Stimulated activated CD4-positive, alpha-beta T cell treated with anti-CD3 and anti-CD28 coated beads, Interleukin-4, amount 100 ng/mL, for 24 hours (primary cell): ENCODE measurements at places on chromosomes 7 and 10.
A peak's percentile ranks its signal among the peaks of the same experiment; 100 is the strongest.

GRCh38 chr10:6207658-6208057 is 4.9 kb downstream of the PFKFB3 start:
- no peak for DNase-seq

GRCh38 chr10:130859427-130859826 is 452.1 kb downstream of the TCERG1L start:
- no peak for DNase-seq

DNA sequence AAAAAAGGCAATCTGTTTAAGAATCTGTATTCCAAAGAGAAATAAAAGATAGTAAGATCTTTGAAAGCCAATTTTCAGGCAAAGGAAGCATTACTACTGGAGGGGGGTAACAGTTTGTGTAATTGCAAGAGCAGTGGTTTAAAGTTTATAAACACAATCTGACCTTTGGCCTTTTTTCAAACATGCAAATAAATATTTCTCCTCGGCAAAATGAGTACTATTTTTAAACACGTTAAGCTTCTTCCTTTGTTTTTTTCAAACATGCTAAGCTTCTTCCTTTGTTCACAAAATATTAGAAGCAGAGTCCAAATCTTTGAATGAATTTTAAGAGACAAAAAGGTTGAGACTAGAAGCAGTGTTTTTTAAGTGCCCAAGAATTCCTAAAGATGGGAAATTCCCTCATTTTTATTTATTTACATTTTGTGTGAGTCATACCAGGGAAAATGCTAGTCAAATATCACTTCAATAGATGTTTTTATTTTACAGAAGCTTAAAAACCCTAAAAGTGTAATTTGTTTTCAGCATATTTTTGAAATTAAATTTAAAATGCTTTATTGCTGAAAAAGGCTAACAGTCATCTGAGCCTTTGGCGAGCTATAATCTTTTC is 229.3 kb downstream of the GPR37 start:
- no peak for DNase-seq

DNA sequence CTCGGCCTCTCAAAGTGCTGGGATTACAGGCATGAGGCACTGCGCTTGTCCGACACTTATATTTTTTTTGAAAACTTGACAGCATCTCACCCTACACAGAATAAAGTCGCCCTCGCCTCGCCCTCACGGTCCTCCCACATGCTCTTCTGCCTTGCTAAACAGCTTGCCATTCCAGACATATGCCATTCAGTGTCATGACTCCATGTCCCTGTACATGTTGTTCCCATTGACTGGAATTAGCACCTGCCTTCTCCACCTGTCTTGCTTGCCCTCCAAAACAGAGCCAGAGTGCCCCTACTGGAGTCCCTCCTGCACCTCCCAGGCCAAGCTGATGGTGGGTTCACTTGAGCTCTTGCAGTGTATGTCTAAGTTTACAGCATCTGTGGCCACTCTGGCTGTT is 6.2 kb downstream of the NIPSNAP2 start:
- no peak for DNase-seq

GRCh38 chr7:149846021-149846420 is 7.8 kb downstream of the ZNF862 start:
- DNase-seq, result no peak

GRCh38 chr10:58721601-58722281 is 209.1 kb downstream of the BICC1 start:
- no peak for DNase-seq

- DNase-seq, result no peak
These were observed 407.1 kb downstream of the LRMDA start for GRCh38 chr10:75838486-75838885.

GRCh38 chr7:77316219-77316978 is 99.8 kb downstream of the GSAP start:
- DNase-seq, result no peak

- no peak for DNase-seq
These were observed 67.3 kb upstream of the UCN3 start for GRCh38 chr10:5297466-5297865.

DNA sequence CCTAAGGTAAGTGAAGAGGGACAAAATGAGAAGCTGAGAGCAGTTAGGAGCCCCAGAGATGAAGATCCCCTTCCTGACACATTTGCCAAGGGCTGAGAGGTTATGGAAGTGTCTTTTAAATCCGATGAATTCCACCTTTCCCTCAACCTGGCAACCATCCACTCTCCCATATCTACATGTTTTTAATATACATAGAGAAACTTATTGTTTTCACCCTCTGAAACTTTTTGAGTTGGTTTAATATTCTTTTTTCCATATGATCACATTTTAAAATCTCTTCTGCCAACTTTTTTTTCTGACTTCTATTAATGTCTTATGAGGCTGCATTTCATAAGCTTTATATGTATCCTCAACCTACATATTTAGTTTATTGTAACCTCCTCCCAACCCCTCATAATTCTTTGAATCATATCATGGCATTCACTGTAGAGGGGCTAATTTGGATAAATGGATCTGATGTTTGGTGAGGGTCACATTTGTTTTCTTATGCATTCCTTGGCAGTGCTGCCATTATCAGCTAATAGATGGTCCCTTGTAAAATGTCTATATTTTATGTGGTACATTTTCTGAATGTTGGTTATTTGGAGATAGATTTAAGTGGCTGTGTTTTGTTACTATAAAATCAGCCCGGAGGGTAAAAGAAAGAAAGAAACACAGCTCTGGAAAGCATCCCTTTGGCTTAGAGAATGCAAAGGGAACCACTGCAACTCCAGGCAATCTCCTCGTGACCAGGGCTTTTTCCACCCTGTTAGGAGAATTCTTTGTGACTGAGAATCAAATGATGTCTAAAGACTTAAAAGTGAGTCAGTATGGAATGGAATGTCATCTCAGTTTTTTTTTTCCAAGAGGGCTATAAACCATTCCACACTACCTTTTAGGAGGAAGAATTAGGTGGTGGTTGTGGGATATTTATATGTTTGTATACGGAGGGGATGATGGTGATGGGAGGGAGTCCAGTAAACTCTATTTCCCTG is 334.4 kb downstream of the SUGCT start:
- DNase-seq, result no peak

GRCh38 chr7:37076668-37077067 is 352.4 kb upstream of the AOAH start:
- no peak for DNase-seq

GRCh38 chr7:149510248-149510647 is 12.6 kb upstream of the ZNF746 start:
- no peak for DNase-seq

GRCh38 chr7:73442903-73443500 is 9.4 kb downstream of the FZD9 start:
- no peak for DNase-seq

DNA sequence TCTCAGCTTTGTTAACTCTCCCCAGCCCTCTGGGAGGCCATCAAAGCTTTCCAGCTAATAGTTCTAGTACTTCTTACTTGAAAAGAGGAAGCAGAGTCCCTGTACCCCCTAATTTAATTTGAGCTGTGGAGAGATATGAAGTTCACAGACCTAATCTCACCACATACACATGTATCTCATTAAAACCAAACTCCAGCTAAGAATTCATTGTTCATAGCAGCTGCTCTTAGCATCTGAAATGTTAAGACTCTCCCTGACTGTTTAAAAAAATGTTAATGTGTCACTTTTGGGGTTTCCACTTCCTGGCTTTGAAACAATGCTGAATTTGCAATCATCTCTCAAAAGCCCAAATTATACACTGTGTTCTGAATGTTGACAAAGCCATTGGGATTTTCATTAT is 16.2 kb upstream of the MRC1 start:
- no peak for DNase-seq

DNA sequence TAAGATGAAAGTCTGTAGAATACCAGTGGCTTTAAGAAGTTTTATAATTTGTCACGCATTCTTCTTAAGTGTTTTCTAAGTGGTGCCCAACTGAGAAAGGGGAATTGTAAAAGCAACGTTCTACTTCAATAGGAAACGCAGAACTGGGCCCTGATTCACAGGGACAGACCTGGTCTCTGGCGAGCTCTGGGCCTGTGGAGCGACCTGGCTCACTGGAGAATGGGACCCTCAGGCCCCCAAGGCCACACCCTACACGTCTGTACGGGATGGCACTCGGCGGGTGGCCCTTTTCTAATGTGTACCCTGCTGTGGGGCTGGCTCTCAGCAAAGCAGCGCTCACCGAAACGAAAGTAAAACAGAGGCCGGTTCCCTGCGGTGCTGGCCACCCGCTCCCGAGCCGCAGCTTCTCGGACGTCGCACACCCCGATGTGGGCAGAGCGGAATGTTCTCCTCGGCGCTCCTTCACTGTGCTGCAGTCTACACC is 205.0 kb downstream of the DIP2C start:
- peak; percentile 10 for DNase-seq

DNA sequence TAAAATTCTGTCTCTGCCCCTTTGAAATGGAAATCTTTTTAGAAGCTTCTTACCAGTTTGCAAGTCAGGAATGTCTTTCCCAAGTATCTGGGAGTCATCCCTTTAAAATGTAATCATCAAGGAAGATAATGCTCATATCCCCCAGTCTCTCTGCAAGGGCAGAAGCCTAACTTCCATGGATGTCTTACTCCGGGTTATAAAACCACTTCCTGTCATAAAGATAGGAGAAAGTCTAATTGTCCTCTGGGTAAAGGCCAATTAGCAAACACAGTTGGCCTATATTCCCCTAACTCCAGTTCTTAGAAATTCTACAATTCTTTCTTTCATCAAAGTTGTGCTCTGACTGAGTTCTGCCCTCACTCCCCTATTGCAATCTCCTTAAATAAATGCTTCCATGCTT is 1631.5 kb upstream of the LRRTM3 start:
- DNase-seq, result no peak

GRCh38 chr7:4713183-4713784 is 31.2 kb downstream of the FOXK1 start:
- DNase-seq, result no peak

DNA sequence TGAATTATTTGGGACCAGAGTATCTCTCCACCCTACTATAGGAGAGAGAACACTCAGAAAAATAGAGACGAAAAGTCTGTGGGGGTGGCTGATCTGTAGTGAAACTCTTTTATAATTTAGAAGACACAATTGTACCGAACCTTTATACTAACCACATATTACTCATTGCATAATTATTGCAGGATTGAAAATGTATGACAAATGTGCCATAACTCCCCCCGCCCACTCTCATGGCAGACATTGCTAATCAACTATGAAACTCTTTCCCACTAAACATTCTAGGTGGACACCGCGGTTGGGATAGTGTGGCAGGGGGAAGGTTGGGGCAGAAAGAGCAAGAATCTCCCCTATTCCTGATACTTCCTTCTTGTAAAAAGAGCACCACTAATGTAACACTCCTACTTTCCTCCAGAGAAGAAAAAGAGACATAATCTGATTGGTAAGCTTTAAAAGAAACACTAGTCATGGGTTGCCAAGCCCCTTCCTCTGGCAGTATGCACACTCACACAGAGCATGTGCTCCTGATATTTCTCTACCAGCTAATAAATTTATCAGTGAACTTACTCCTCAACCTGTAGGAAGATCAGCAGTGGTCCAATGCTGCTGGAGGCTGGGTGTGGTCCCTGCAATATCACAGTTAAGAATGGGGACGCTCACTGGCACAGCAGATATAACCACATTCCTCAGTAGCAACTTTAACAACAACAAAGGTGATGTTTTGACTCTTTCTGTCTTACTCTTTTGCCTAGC is 18.7 kb upstream of the ARID5B start:
- DNase-seq, result peak; percentile 86

GRCh38 chr7:36346260-36346831 is 43.3 kb upstream of the ANLN start:
- no peak for DNase-seq

DNA sequence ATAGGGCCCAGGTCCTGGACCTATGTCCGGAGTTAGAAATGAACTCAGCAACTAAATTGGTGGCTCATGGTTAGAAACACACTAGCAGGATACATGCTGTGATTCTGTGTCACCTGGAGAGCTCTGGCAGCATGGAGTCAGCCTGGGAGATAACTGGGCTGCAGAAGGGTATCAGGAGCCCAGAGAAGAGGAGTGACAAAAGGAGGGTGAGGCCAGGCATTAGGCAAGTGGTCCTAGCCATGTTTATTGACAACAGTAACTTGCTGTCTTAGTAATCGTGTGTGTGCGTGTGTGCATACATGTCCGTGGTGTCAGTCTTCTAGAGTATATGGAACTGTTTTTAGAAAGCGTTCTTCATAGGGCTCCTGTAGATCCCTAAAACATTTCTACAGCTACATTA is 157.5 kb upstream of the PHYHIPL start:
- DNase-seq, result no peak

DNA sequence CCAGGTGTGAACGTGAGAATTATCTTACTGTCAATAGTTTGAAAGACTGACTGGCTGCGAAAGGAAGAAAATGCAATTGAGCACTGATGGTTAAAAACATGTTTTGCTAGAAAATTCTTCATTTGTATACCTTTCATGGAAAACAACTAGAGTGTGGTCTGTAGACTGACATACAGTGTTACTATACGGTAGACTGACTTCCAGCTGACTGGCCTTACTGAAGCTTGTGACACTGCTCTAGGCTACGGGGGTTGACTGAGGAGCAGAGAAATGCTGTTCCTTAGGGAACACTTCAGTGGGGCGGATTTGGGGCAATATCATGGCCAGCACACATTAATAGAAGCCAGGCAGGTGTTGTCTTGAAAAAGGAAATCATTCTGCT is 25.9 kb upstream of the DDC start:
- DNase-seq, result no peak

DNA sequence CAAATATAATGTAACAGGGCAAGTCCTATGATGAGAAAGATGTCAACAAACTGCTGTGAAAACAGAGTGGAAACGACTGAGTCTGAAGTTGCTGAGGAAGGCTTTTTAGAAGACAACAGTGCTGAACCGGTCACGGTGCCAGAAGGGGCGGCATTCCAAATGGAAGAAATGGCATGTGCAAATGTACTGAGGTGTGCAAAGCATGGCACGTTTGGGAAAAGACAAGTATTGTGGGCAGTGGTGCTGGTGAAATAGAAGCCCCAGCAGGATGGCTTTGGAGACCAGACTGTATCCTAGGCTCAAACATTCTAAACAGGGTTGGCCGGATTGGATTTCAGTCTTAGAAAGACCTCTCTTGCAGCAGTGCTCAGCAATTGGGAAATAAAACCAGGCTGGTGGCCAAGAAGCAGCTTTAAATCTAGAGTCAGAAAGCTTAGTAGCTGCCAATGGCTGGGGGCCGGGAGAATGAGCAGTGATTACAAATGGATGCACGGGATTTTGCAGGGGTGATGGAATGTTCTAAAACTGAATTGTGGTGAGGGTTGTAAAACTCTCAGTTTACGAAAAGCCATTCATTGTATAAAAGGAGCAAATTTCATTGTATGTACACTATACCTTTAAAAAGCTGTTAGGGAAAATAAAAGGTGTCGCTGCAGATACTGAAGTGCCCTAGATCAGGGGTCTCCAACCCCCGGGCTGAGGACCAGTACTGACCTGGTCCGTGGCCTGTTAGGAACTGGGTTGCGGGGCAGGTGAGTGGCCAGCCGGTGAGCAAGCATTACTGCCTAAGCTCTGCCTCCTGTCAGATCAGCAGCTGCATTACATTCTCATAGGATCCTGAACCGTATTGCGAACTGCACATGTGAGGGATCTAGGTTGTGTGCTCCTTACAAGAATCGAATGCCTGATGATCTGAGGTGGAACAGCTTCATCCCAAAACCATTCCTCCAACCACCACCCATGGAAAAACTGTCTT is 141.6 kb downstream of the HIBADH start:
- no peak for DNase-seq
